ENCODE measurements at places on chromosomes 13 and 19. TPM values are rescaled to one million over a fixed set of nuclear protein-coding genes. Genes with fewer than 3 reads are reported as not detected.

ANGPTL4 gene
- total RNA-seq, result 27.7 TPM

ZNF441 gene
- total RNA-seq, result 9.0 TPM

GSX1 gene
- total RNA-seq, result not detected

ZNF296 gene
- 1.5 TPM for total RNA-seq

ATP4B gene
- not detected for total RNA-seq

ZNF534 gene
- 0.55 TPM for total RNA-seq

SLC27A5 gene
- 12.2 TPM for total RNA-seq

GARIN5A gene
- 3.2 TPM for total RNA-seq

OR4F17 gene
- total RNA-seq, result not detected

- DNase-seq, result peak; percentile 88
- no peak overlapping the region for H3K27ac ChIP-seq
- H3K36me3 ChIP-seq, result no peaks in the 10 kb centered on the region
- peaks cover 22% of the 10 kb centered on the region for H3K4me1 ChIP-seq
- H3K4me3 ChIP-seq, result no peak overlapping the region
- H3K27me3 ChIP-seq, result peaks cover 28% of the 10 kb centered on the region
These were observed 965 bp downstream of the TTC9B start for GRCh38 chr19:40217027-40217810.

DNA sequence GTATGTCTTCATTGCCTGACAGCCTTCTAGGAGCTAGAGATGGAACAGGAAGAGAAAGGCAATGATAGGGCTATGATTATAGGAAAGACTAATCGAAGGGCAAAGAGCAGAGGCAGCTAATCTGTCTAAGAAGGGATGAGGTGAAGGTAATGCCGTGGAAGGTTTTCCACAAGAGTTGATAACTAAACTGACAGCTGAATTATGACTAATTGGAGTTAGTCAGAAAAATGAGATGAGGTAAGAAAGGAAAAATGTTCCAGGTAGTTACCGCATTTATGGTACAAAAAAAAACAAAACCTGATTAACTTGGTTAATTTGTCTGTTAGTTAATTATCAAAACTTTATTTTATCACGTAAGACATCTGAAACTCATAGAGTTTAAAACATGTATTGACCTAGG, 260.3 kb downstream of the SLITRK6 start:
- no peaks in the 10 kb centered on the region for H3K4me1 ChIP-seq
- H3K4me3 ChIP-seq, result no peak overlapping the region
- H3K27ac ChIP-seq, result no peak overlapping the region
- H3K36me3 ChIP-seq, result no peaks in the 10 kb centered on the region

DNA sequence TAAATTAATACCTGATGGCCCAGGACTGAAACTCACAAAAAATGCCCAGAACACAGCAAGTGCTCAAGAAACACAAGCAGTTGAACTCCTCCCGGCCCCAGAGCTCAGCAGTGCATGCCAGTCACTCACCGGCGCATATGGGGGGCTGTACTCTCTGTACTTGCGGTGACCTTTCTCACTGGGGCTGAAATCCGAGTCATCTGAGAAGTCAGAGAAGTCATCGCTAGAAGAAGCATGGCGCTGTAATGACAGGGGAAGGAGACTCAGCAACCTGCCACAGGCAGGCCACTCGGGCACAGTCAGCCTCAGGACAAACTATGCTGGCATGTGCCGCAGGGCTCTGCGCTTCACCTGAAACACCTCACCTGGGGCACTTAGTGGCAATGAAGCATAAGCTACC, 19.7 kb downstream of the ZC3H4 start:
- no peaks in the 10 kb centered on the region for H3K27me3 ChIP-seq
- peaks cover 46% of the 10 kb centered on the region for H3K4me1 ChIP-seq
- H3K36me3 ChIP-seq, result peaks cover 6% of the 10 kb centered on the region

DNA sequence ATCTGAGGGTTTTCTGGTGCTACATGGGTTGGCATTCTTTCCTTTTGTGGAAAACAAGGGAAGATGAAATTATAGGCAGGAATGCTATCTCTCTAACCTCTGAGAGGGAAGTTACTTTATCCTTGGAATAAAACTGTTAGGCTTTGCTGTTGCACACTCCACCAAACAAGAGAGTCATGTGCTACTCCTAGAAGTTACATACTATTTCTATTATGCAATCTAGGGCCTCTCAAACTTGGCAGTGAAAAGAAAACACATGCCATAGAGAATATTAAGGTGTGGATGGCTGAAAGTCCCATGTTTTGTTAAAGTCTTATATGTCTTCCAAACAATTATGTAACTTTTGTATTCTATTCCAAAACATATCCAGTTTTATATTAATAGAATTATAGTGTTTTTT, 367.9 kb downstream of the SLC7A1 start:
- no peaks in the 10 kb centered on the region for H3K27me3 ChIP-seq
- H3K4me3 ChIP-seq, result no peak overlapping the region
- H3K4me1 ChIP-seq, result no peaks in the 10 kb centered on the region
- no peak overlapping the region for H3K27ac ChIP-seq
- DNase-seq, result no peak

- no peak overlapping the region for H3K4me3 ChIP-seq
- no peaks in the 10 kb centered on the region for H3K4me1 ChIP-seq
- no peak overlapping the region for H3K27ac ChIP-seq
- H3K27me3 ChIP-seq, result no peaks in the 10 kb centered on the region
- no peaks in the 10 kb centered on the region for H3K36me3 ChIP-seq
These were observed 21.5 kb upstream of the SIN3B start for GRCh38 chr19:16807549-16808284.

DNA sequence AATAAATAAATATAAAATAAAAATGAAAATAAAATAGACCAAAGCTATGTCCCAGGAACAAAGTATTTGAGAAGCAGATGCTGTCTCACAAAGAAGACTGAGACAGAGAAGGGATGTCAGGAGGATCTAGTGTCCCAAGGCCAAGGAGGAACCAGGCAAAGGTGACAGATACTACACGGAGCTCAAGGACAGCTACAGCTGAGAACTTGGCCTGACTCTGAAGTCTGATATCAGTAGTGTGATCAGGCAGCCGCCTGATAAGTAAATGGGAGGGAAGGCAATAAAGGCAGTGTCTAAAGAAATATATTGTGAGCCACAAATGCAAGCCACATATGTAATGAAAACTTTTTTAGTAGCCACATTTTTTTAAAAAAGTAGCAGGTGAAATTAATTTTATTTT, 20.4 kb upstream of the NANOS3 start:
- no peak for DNase-seq
- H3K36me3 ChIP-seq, result no peaks in the 10 kb centered on the region
- H3K27ac ChIP-seq, result no peak overlapping the region

DNA sequence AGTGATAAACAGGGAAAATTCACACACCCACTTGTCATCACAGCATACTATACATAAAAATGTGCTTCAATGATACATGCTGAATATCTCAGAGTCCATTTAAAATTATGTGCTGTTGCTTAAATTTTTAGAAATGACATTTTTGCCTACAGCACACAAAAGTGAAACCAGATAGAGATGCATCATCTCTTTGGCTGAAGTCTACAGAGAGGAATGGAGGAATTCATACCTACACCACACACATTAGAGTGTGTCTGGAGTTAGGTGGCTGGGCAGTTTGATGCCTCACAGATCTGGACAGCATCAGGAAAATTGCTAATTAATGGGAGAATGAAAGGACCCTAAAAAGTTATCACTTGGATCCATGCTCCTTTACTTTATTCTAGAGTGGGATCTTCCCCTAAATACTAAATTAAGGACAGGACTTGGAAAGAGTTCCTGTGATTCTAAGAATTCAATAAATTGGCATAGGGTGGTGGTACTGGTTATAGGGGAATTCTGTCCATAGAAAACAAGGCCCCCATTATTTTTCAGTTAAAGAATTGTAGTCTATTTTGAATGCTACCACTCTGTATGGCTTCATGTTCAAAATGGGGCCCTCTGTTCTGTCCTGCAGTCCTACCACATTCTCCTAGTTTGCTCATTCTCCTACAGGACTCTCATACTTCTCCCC, 41.3 kb downstream of the RCBTB2 start:
- H3K36me3 ChIP-seq, result no peaks in the 10 kb centered on the region
- H3K4me1 ChIP-seq, result peaks cover 24% of the 10 kb centered on the region
- peak overlapping the region; percentile 6 for H3K4me3 ChIP-seq
- H3K27me3 ChIP-seq, result no peaks in the 10 kb centered on the region
- no peak for DNase-seq

GRCh38 chr13:110475117-110475516, 86.4 kb downstream of the RAB20 start:
- no peaks in the 10 kb centered on the region for H3K27me3 ChIP-seq
- H3K36me3 ChIP-seq, result peaks cover 29% of the 10 kb centered on the region
- no peak for DNase-seq
- H3K4me1 ChIP-seq, result no peaks in the 10 kb centered on the region
- peak overlapping the region; percentile 18 for H3K4me3 ChIP-seq

- no peak for DNase-seq
- H3K36me3 ChIP-seq, result no peaks in the 10 kb centered on the region
- no peaks in the 10 kb centered on the region for H3K27me3 ChIP-seq
- H3K4me3 ChIP-seq, result no peak overlapping the region
- no peak overlapping the region for H3K27ac ChIP-seq
These were observed 1.6 kb downstream of the ZNF431 start for GRCh38 chr19:21143428-21143827.

DNA sequence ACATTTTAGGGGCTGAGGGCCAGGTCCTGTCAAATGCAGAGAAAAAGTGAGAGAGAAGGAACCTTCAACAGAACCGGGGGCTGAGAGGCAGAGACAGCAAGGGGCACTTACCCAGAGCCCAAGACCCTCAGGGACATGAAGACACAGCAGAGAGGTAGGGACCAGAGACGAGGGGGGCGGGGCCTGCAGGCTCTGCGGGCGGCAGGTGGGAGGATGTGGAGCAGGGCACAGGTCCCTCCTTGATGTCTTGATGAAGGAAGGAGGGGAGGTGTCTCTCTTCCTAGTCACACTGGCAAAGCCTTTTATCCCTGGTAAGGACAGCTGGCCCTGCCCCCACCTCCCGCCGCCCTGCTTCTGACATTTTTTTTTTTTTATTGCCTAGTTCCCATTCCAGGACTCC, at the start of gene KLK14:
Gene KLK14 (minus strand): TSS at position 277 of the 400 bp plus-strand sequence. CDS start 273 bp downstream, at position 4.
- no peaks in the 10 kb centered on the region for H3K4me1 ChIP-seq
- no peak within 1 kb of the TSS for H3K4me3 ChIP-seq
- H3K36me3 ChIP-seq, result no peaks in the 10 kb centered on the region
- H3K27me3 ChIP-seq, result no peaks in the 10 kb centered on the region
- no peak for DNase-seq

- no peaks in the 10 kb centered on the region for H3K4me1 ChIP-seq
- H3K36me3 ChIP-seq, result peaks cover 79% of the 10 kb centered on the region
- H3K27ac ChIP-seq, result no peak overlapping the region
These were observed 54.2 kb upstream of the USE1 start for GRCh38 chr19:17160908-17161307.

- no peak overlapping the region for H3K27ac ChIP-seq
- DNase-seq, result no peak
- H3K36me3 ChIP-seq, result peaks cover 92% of the 10 kb centered on the region
- no peaks in the 10 kb centered on the region for H3K27me3 ChIP-seq
- no peak overlapping the region for H3K4me3 ChIP-seq
These were observed 9.2 kb downstream of the UBXN6 start for GRCh38 chr19:4448147-4448985.

- H3K36me3 ChIP-seq, result no peaks in the 10 kb centered on the region
- no peaks in the 10 kb centered on the region for H3K27me3 ChIP-seq
- H3K4me3 ChIP-seq, result no peak overlapping the region
- H3K27ac ChIP-seq, result peak overlapping the region; percentile 99
These were observed 858 bp upstream of the USP12 start for GRCh38 chr13:27172495-27172842.

- no peak for DNase-seq
- H3K27me3 ChIP-seq, result no peaks in the 10 kb centered on the region
- H3K27ac ChIP-seq, result no peak overlapping the region
- no peak overlapping the region for H3K4me3 ChIP-seq
- no peaks in the 10 kb centered on the region for H3K36me3 ChIP-seq
- no peaks in the 10 kb centered on the region for H3K4me1 ChIP-seq
These were observed 17.5 kb downstream of the ATCAY start for GRCh38 chr19:3897936-3898335.

DNA sequence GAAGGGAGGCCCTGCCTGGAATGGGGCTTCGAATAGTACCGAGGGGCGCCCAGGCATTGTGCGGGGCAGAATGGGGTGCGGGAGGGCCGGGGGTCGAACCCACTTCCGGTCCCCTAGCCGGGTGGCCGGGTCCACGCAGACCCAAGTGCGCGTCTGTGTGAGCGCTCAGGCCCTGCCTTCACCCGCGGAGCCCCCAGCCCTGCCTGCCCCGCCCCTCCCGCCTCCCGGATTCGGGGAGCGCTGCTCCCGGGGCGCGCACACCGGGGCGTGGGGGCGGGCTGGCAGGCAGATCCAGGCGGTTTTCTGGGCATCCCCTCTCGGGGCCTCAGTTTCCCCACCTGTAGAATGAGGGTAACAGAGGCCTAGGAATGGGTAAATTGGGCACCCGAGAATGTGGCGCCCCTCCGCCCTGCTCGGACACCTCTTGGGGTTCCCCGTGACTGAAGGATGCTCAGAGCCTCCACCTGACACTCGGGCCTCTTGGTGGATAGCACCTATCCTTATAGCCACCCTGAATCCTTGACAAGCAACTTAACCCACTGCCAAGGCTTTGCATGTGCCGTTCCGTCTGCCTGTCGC, 682 bp downstream of the PIK3R2 start:
- H3K4me3 ChIP-seq, result peak overlapping the region; percentile 95
- peaks cover 56% of the 10 kb centered on the region for H3K4me1 ChIP-seq
- peak; percentile 89 for DNase-seq
- no peaks in the 10 kb centered on the region for H3K27me3 ChIP-seq
- peak overlapping the region; percentile 97 for H3K27ac ChIP-seq

DNA sequence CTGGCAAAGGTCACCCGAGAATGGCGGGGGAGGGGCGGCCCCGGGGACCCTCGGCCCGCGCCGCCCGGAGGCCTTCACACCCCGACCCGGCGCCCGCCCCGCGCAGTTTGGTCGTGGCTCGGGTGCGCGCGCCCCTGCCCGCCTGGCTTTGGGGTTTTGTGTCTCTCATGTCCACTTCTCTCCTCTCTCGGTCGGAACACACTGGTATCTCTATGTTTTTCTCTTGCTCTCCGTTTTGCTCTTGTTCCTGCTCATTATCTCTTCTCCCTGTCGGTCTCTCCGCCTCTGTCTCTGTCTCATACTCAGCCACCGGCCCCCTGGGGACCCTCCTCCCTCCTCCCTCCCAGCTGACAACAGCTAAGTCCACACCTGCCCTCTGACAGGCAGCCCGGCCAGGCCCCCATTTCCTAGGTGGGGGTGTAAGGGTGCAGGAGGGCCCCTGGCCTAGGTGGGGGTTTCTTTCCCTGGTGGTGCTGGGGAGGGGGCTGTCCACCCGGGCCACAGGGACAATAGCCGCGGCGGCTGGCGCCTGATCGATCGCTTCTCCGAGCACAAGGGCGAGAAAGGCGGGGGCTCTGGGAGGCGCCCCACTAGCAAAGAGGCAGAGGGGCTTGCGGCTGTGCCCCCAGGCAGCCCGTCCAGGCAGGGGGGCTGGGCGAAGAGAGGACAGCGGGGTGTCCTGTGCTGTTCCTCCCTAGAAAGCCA, 2.3 kb downstream of the ONECUT3 start:
- no peak for DNase-seq
- no peak overlapping the region for H3K4me3 ChIP-seq
- H3K4me1 ChIP-seq, result peaks cover 8% of the 10 kb centered on the region
- H3K27ac ChIP-seq, result no peak overlapping the region
- peaks cover 85% of the 10 kb centered on the region for H3K27me3 ChIP-seq

- no peak for DNase-seq
- H3K36me3 ChIP-seq, result peaks cover 45% of the 10 kb centered on the region
- H3K4me1 ChIP-seq, result peaks cover 14% of the 10 kb centered on the region
These were observed 10.1 kb downstream of the MIER2 start for GRCh38 chr19:334296-335071.
